Stimulated activated CD4-positive, alpha-beta T cell treated with anti-CD3 and anti-CD28 coated beads, Interleukin-2, amount 100 ng/mL, for 24 hours (primary cell): ENCODE measurements at places on chromosomes 1 and 21.

- no peak for DNase-seq
These were observed 28.7 kb downstream of the ARID4B start for GRCh38 chr1:235299169-235299858.

DNA sequence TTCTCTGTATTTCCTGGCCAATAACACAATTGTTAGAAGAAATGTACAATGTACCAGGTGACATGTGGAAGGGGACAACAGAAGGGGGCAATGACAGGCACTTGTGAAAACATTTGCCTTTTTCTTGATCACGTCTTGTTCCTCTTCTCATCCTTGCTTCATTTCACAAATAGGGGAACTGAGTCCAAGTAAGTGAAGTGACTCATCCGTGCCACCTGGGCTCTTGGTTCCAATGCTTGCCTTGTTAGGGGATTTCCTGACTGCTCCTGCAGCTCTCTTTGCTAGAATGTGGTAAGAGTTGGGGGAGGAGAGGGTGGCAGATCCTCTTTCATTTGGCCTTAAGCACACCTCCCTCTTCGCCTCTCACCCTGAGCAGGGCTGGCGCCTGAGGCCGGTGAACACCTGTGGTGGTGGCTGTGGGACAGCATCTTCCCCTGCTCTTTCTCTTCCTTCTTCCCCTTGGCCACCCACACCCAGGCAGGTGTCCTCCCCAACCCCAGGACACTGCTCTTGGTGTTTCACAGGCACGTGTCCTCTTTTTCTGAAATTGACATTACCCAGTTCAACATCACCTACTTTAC, 2.2 kb upstream of the RHEX start:
- peak; percentile 51 for DNase-seq

- no peak for DNase-seq
These were observed 7.9 kb upstream of the AK5 start for GRCh38 chr1:77273891-77274290.

- DNase-seq = no peak
These were observed 19.0 kb downstream of the MORC3 start for GRCh38 chr21:36338975-36339374.
